NCI-H1048 (cell line): ENCODE measurements at places on chromosomes 4 and X.

- DNase-seq = no peak
These were observed 15.7 kb downstream of the HAUS3 start for GRCh38 chr4:2226261-2226660.

DNA sequence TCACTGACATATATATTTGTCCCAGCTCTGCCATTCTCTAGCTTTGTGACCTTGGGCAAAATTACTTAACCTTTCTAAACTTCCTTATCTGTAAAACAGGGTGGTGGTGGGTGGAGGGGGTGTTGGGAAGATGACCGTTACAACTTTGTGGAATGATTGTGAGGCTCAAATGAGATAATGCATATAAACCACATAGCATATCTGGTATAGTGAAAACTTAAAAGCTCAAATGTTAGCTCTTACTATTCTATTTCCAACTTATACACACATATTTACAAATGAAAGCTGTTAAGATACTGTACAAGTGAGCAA lies 52.9 kb upstream of the HPRT1 start:
- DNase-seq = no peak

DNA sequence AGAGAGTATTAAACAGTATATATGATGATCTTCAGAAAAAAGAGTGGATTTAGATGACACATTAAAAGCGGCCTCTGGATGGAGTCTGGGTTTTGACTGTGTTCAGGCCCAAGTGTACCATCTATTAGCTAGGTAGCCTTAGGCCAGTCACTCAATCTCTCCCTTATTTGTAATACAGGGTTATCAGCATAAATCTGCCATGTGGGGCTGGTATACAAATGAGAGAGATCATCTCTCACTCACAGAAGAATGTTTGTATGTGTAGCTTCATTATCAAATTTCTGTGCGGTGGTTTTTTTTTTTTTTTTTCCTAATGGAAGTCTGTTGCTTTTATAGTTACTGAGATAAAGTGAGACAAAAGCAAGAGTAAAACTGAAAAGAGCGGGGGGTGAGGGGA lies 12.7 kb downstream of the SLC2A9 start:
- no peak for DNase-seq

GRCh38 chrX:112254896-112255295 lies 172.3 kb upstream of the TRPC5 start:
- no peak for DNase-seq

DNA sequence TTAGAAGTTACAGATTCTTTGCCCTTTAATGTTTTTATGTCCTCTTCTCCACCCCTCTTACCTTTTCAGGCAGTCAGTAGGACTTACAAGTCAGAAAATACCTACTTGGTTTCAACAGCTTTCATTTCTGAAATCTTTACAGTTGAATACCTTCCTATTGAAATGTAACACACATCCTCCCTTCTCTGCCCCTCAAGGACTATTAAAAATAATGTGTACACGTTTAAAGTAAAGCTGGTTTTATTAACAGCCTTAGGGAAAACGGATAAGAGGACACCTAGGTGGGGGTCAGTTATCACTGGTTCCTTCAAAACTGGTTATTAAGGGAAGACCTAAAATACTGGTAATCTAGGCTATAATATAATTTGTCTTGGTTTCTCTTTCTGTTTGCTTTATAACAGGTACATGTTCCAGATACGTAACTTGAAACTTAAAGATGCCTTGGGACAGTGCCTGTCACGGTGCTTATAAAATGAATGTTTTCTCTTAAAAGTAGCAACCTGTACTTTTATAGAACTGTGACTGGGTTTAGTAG lies 1.8 kb downstream of the CCSER1 start:
- no peak for DNase-seq
